Cardiac muscle cell (in vitro differentiated cells and primary cell): ENCODE measurements at places on chromosomes 5 and 9.
A peak's percentile ranks its signal among the peaks of the same experiment; 100 is the strongest.

DNA sequence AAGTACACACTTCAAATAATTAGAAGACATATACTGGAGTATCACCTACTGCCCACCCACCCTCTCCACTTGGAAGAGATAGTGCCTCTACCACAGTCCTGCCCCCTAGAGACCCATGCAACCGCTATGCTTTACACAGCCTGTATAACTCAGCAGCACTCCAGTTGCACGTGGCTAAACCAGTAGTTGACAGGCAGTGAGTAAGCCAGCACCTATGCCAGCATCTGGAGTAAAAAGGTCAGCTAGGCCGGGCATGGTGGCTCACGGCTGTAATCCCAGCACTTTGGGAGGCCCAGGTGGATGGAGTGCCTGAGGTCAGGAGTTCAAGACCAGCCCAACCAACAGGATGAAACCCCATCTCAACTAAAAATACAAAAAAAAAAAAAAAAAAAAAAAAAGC lies 356.4 kb downstream of the NR2F1-AS1 start:
- DNase-seq: no peak

DNA sequence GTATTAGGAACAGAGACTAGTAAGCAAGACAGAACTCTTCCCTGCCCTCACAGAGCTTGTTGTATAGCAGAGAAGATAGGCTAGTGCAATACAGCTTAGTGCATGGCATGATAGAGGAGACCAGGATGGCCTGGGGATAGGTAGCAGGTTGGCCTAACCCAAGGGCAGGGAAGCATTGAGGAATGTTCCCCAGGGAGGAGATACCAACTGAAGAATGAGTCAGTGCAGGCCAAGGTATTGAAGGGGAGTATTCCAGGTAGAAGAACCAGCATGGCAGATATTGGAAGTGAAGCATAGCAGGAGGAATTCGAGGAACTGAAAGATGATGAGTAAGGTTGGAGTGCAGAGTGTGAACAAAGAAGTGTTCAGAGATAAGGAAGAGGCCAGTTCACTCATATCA lies 138.6 kb upstream of the DHFR start:
- DNase-seq: no peak

- DNase-seq: no peak
These were observed 77.3 kb upstream of the TBCA start for GRCh38 chr5:77853353-77853907.

- no peak for DNase-seq
These were observed 617.6 kb downstream of the KIF4B start for GRCh38 chr5:155631116-155631515.

DNA sequence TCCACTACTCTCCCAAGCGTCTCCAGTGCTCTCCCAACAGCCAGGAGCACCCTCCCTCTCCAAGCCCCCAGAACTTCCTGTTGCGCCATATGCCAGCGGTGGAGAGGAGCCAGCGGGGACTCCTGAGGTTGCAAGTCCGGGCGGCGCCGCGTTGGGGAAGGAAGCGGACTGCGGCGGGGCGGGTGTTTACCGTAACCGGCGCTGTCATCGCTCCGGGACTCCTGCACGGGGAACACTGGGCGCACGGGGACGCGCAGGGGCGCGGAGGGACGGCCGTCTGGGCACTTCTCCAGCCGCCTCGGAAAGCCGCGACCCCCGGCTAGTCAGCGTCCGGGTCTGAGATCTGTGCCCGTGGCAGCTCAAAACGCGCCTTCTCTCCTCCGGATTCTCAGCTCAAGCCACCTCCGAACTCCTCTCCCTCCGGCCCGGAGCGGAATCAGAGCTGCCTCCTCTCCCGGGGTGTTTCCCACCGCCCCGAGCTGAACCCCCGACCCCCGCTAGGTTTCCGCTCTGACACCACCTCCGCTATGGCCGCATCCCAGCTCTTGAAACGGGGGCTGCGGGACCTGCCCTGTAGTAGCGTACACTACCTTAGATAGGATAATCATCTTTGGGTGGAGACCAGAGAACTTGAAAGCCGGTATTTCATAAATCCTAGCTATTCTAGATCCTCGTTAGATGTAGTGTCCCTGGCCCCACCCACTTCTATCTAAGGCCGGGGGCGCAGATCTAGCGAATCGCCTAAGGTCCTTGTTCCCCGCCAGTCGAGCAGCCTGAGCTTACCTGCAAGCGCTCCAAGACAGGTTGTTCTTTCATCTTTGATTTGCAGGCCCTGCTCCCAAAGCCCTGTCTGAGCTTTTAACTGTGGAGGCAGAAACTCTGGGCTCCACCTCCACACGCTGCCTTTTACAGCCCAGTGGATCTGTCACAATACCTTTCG lies at the start of gene TRPM6:
Gene TRPM6 (minus strand): TSS at position 881 of the 940 bp plus-strand sequence. CDS start 65 bp downstream, at position 816.
- peak; percentile 74 for DNase-seq

GRCh38 chr5:7364226-7364875 lies 31.6 kb upstream of the ADCY2 start:
- DNase-seq: no peak
